Activated T-cell treated with anti-CD3 and anti-CD28 coated beads for 24 hours (primary cell): ENCODE measurements at places on chromosomes 4 and X.

- DNase-seq: no peak
These were observed 14.2 kb upstream of the TCEAL4 start for GRCh38 chrX:103571121-103571520.

GRCh38 chr4:47315346-47315745 is 148.2 kb downstream of the COMMD8 start:
- no peak for DNase-seq

- DNase-seq: no peak
These were observed 17.5 kb downstream of the TRAPPC2 start for GRCh38 chrX:13716905-13717304.

DNA sequence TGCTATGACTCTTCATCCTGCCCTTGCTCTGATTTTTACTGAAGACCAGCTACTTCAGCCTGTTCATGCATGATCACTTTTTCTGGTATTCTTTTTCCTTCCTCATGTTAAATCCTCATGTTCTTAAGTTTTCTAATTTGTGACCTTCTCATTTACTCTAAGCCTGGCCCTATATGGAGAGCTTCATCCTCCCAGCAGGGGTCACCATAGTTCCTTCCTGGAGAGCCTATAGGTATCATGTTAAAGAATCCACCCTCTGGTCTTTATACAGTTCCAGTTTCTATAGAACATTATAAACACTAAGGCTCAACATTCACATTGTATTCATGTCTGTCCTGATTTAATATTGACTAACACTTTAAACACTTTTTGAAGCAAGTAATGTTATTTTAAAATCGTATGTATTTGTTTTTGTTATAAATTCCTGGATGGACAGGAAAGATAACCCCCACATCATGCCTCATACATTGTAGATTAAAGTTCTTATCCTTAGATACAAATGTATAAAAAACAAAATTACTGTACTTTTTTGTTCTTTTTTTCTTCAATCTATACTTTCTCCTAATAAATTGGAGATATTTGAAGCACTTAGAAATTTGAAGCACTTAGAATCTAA is 53.8 kb upstream of the OTUD4 start:
- peak; percentile 54 for DNase-seq

DNA sequence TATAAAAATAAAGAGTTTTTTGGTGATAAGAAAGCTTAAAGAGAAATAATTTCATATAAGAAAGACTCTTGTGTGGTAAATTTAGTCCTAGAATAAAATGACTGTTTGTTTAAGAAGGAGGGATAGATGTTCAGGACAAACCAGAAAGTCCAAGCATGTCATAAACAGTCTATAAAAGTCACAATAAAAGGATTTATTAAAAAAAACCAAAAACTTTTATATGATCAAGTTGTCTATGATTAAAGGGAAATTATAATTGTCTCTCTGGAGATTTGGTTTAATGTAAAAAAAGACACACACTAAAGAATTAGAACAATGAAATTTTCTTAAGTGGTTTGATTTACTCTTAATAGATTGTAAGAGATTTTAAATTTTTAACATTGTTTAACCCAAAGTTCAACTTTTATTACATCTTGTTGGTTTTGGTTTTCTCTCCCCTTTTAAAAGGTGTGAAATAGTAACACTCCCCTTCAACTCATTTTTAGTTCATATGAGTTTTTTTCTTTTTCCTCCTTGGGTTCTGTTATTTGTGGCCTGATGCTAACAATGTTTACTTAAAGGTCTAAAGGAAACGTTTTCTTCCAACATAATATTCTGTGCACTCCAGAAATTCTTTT is 89.7 kb downstream of the PDHA2 start:
- no peak for DNase-seq
